Stimulated activated CD4-positive, alpha-beta T cell treated with anti-CD3 and anti-CD28 coated beads, Interleukin-2, amount 100 ng/mL, for 4 hours (primary cell): ENCODE measurements at places on chromosomes 2 and 18.

GRCh38 chr18:13576598-13576997 lies 149.8 kb downstream of the FAM210A start:
- no peak for DNase-seq

DNA sequence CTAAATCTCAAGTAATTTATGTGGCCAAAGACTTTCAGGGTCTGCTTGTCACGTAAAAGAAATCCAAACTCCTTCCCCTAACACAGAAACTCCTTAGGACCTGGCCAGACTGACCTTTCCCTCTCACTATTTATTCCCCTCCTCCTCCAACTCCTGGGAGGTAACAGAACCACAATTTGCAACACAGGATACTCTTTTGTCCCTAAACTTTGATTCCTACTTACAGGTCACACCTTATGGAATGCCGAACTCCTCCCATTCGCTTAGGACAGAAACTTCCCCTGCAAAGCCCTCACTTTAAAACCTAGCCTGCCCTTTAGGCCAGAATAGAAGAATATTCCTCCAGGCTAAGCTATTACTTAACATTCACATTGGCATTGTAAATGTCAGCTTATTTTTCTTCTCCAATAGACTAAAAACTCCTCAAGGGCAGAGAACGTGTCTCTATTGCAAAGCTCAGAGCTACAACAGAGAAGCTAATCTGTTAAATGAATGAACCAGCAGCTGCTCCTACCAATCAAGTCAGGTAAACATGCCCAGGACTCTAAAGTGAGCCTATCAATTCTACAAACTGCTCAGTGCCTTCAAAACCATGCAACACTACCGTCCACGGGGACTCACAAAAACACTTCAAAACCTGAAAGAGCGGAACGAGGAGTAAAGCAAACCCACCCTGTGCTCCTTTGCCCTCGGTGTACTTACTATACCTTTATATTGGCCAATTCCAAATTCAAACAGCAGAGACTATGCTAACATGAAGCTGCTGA lies 6.1 kb downstream of the INO80D start:
- DNase-seq: no peak

- DNase-seq: no peak
Measured at GRCh38 chr18:74994502-74995418, 214.2 kb downstream of the PTGR3 start.

GRCh38 chr2:46351098-46351749 lies 54.0 kb downstream of the EPAS1 start:
- DNase-seq: no peak
